Activated naive CD4-positive, alpha-beta T cell (primary cell): ENCODE measurements at places on chromosomes 3 and 15.

- DNase-seq, result peak; percentile 32
These were observed 19.5 kb downstream of the MESD start for GRCh38 chr15:80970018-80970657.

GRCh38 chr15:59838900-59839299, 149.8 kb upstream of the BNIP2 start:
- DNase-seq, result no peak

- DNase-seq, result no peak
These were observed 545.5 kb downstream of the NTRK3 start for GRCh38 chr15:87711026-87711425.

DNA sequence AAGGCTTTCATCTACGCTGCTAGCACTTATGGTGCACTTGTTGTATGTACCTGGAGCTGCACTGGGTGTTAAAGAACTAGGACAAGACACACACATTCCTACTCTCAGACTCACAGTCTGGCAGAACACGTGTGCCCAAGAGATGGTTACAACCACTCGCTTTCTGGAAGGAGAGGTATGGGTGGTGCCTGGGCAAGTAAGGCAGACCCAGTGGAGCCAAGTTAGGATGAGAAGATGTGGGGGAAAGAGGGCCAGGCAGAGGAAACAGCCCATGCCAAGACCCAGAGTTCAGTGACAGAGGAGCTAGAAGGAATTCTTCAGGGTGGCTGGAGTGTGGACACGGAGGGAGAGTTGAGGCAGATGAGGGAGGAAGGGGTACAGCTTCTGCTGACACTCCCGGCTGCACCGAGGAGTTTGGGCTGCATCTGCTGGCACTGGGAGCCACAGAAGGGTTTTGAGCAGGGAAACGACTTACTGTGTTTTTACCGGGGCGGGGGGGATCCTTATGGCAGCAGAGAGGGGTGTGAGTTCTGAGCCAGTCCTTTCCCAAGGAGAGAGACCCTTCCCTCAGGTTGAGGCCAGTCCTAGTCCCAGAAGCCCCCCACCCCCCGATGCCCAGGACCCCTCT, 59.0 kb downstream of the GRIP2 start:
- DNase-seq, result no peak

DNA sequence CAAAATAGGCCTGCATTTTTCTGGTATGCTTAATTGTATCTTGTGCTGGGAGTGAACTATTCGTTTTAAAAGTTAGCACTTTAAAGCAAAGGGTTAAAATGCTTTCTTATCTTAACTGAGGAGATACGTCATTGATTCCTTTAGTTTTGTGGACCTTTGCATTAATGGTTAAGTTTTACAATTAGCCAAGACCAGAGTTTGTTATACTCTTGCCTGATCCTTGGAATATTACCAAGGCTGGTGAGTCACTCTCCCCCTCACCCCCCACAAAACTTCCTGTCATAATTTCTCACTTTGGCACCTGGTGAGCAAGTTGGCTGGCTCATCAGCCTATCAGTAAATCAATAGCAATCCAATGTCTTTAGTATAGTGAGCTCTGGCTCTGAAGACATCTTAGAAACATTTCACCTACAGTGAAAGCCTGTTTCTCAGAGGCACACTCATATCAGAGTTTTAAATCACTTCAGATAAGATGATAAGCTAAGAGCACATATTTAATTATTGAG, 26.7 kb downstream of the SLC2A2 start:
- DNase-seq, result no peak
